ENCODE measurements at places on chromosomes 12 and 14. TPM values are rescaled to one million over a fixed set of nuclear protein-coding genes. Genes with fewer than 3 reads are reported as not detected.
A peak's percentile ranks its signal among the peaks of the same experiment; 100 is the strongest.

DNA sequence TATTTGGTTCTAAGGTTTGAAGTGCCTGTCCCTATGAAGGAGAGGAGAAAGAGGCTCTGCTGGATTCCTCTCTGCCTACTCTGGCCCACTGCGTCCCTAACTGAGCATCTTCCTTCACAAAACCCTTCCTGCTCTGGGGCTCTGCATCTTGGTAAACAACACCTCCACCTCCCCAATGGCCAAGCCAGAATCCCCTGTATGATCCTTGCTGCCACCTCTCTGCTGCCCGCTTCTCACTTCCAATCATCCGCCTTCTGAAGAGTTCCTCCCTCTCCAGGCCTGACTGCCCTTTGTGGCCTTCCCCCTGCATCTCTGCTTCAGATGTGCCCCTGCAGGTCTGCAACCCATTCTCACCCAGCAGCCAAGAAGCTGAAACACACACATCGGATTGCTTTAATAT, 110.6 kb upstream of the RPH3A start:
- H3K4me1 ChIP-seq = no peaks in the 10 kb centered on the region
- H3K27me3 ChIP-seq = peaks cover 18% of the 10 kb centered on the region
- no peak overlapping the region for H3K27ac ChIP-seq
- H3K36me3 ChIP-seq = no peaks in the 10 kb centered on the region
- no peak for DNase-seq

GRCh38 chr12:11738450-11738849, 89.0 kb downstream of the ETV6 start:
- DNase-seq = no peak
- no peaks in the 10 kb centered on the region for H3K27me3 ChIP-seq
- peaks cover 8% of the 10 kb centered on the region for H3K36me3 ChIP-seq
- no peak overlapping the region for H3K27ac ChIP-seq

DNA sequence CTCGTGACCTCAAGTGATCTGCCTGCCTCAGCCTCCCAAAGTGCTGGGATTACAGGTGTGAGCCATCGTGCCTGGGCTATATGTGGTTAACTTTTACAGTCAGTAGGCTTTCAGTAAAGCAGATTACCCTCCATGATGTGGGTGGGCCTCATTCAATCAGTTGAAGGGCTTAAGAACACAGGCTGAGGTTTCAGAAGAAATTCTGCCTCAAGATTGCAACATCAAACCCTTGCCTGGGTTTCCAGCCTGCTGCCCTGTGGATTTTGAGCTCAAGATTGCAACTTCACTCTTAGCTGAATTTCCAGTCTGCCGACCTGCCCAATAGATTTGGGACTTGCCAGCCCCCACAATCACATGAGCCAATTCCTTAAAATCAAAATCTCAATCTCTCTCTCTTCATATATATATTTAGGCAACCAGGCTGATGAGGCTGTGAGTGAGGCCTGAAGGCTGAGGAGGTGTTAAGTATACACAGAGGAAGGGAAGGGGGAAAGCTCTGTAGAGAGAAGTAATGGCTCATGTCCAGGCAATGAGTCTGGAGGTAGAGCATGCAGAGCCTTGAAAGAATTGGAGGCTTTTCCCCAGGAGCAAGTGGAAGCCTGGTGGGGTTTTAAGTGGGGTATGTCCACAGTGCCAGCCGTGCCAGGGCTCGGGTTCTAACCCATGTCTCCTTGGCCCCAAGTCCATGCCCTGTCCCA, 33.3 kb upstream of the ACTN1 start:
- no peaks in the 10 kb centered on the region for H3K27me3 ChIP-seq
- no peaks in the 10 kb centered on the region for H3K36me3 ChIP-seq
- H3K4me3 ChIP-seq = no peak overlapping the region
- no peak for DNase-seq

GPR162 gene
- total RNA-seq = 2.0 TPM

GRCh38 chr12:123916729-123917128, 55.9 kb downstream of the CCDC92 start:
- DNase-seq = peak; percentile 89
- H3K27me3 ChIP-seq = peaks cover 4% of the 10 kb centered on the region
- H3K36me3 ChIP-seq = no peaks in the 10 kb centered on the region
- H3K4me1 ChIP-seq = peaks cover 11% of the 10 kb centered on the region
- H3K4me3 ChIP-seq = no peak overlapping the region

- H3K36me3 ChIP-seq = no peaks in the 10 kb centered on the region
- no peaks in the 10 kb centered on the region for H3K27me3 ChIP-seq
- H3K4me3 ChIP-seq = no peak overlapping the region
- H3K4me1 ChIP-seq = peaks cover 18% of the 10 kb centered on the region
These were observed 192.9 kb upstream of the NUDT4 start for GRCh38 chr12:93184672-93185368.

DNA sequence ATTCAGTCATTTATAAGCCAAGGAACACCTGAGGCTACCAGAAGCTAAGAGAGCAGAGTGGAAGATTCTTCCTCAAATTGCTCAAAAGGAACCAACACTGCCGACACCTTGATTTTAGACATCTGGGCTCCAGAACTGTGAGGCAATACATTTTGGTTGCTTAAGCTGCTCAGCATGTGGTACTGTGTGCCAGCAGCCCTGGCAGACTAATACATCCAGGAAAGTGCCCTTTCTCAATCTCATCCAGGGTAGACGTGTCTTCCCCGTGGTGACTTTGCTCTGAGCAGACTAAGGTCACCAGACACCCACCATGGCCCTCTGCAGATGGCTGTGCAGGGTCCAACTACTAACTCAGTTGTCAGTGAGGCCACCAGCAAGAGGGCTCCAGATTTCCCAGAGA, 122.8 kb downstream of the VRK1 start:
- no peak for DNase-seq
- no peaks in the 10 kb centered on the region for H3K4me1 ChIP-seq
- H3K27ac ChIP-seq = no peak overlapping the region
- H3K4me3 ChIP-seq = no peak overlapping the region

GRCh38 chr12:88801227-88802095, 221.2 kb upstream of the KITLG start:
- H3K36me3 ChIP-seq = no peaks in the 10 kb centered on the region
- DNase-seq = no peak
- H3K4me3 ChIP-seq = no peak overlapping the region
